ENCODE measurements at places on chromosomes 3 and 15.

GRCh38 chr15:23566071-23566554, 639 bp downstream of the MKRN3 start:
- DNase-seq: no peak

GRCh38 chr3:197376020-197376419, 77.6 kb upstream of the DLG1 start:
- DNase-seq: no peak

DNA sequence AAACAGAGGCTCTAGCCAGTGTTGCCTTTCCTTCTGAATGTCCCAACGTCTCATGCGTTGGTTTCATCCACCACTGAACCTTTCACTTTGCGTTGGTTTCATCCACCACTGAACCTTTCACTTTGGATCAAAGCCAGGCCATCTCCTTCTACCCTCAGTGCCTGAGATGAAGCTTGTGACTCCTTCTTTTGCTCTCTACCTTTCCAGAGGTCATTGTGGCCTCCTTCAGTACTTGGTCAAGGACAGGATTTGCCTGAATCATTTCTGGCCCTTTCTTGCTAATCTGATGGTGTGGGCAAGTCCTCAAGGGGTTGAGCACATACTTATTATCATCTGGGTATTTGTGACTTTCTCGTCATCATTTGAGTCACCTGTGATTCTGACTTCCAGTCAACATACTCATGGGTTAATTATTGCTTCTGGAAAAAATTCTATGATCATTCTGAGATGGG, 50.0 kb downstream of the SELENOT start:
- no peak for DNase-seq

DNA sequence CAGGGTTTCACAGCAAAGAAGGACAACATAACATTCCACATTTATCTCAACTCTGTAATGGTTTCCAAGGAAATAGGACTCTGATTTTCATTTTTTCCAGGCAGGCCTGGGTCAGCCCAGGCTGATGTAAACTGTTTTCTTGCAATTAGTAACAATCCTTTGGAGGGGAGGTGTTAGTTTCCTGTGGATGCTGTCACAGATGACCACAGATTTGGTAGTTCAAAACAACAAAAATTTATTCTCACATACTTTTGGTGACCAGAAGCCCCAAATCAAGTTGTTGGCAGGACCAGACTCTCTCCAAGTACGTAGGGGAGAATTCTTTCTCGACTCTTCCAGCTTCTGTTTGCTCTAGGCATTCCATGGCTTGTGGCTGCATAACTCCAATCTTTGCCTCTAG, 88.0 kb downstream of the EDEM1 start:
- DNase-seq: no peak

DNA sequence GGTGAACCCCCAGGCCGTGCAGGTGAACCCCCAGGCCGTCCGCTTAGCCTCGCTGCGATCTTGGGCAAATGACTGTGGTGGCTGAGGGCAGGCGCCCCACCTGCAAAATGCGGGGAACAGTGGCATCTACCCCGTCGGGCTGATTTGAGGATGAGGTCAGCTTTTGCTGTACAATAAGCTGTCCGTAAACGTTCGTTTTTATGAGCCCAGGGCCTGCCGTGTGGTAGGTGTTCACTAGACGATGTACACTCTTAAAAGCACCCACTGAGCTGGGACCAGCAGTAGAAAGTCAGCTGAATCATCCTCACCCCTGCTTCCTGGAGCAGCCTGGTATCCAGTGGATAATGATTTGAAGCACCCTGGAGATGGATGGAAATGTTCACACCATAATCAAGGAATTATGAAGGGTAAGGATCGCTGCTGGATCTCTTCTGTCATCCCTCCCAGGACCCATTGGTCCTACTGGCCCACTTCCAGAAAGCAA, 943 bp upstream of the PCSK6 start:
- DNase-seq: no peak

GRCh38 chr3:38114875-38115644, 21.9 kb downstream of the ACAA1 start:
- DNase-seq: no peak

DNA sequence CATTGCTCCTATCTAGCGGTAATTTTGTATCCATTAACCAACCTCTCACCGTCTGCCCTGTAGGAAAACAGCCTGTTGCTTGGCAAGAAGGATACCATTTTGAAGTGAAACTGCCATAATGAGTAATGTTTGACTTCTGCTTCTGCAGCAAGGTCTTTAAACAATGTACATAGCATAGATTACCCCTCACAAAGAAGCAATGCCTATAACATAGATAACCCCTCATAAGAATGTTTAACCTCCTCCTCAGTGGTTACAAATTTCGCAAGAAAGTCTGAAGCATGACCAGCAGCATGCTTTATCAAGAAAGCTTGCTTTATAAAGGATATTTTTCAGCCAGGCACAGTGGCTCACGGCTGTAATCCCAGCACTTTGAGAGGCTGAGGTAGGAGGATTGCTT, 61.2 kb upstream of the MFGE8 start:
- DNase-seq: no peak

- DNase-seq: no peak
Observed at GRCh38 chr3:177887475-177887874, 648.8 kb upstream of the KCNMB2 start.

- DNase-seq: no peak
Observed at GRCh38 chr3:42662037-42662812, 8.7 kb downstream of the ZBTB47 start.

DNA sequence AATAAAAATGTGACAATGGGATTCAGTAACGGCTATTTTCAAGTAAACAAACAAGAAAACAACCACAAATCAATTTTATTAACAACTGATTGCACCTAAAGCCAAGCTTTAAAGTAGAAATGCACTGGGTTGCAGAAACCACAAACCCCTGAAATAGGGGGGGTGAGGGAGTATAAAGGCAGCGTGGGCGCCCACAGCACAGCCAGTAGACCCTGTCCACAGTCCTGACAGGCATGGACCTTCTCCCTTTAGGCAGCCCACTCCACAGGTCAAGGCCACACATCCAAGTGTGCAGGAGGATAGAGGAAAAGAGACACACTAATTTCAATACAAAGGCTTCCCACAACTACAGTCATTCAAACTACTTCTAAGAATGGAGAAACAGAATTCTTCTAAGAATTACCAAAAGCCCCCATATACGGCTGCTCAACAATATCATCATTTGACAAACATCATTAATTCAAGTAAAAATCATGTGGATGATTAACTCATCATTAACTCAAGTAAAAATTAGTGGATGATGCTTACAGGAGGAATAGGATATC, 48.7 kb downstream of the CHSY1 start:
- DNase-seq: no peak

Measured in T1000 (cell line).